Stimulated activated CD8-positive, alpha-beta memory T cell treated with anti-CD3 and anti-CD28 coated beads, Interleukin-7, amount 100 ng/mL, for 48 hours (primary cell): ENCODE measurements at places on chromosomes 2 and 18.

GRCh38 chr2:47838686-47839085, 55.7 kb downstream of the MSH6 start:
- DNase-seq: no peak

- DNase-seq: no peak
Observed at GRCh38 chr2:232519581-232520438, at the start of gene PRSS56. PRSS56 (plus strand) TSS chr2:232520388; CDS start chr2:232520599, 211 bp downstream.

DNA sequence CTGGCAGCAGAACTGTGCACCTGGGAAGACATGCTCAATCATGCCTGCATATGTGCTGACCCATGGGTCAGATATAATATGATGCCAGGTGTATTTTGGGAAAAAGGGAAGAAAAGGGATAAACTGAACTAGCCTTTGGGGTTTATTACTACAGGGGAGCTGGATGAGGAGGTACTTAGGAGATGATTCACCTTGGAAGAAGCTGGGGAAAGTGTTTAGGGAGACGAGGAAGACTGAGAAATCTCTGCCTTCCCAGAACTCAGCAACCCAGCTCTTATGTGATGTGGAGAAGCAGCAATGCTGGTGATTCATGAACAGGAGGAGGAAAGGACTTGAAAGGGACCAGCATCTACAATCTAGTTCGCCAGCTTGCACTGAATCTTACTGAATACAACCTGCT, 110.2 kb downstream of the BARD1 start:
- no peak for DNase-seq

DNA sequence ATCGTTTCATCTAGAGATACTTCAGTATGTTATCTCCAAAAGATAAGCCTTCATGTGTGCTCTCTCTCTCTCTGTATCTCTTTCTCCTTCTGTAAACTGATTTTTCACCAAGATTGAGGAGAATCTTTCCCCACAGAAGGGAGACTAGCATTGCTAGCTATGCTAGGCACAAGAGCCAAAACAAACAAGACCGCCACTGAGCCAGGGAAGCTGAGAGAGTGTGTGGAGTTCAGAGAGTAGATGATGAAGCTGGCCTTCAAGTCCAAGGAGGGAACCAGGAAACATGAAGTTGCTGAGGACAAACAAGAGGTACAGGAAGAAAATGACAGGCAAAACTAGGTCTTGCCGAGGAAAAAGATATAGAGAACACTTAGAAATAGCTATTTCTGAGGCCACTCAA, 23.4 kb downstream of the DAPL1 start:
- DNase-seq: no peak

DNA sequence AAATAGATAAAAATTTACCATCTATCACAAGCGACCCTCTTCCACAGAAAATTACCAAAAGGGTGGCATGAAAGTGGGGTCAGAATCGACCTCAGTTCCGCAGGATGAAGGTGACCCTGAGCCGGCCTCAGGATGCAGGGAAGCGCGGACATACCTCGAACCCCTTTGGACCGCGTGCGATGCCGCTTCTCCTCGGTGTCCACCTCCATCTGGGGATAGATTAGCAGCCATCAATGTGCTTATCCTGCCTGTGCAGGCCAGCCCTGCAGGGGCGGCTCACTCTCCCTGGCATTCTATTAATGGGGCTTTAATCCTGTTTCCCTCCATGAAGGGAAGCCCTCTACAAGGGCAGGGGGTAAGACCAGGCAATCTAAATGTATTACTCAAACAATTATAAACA, 235.3 kb upstream of the PXDN start:
- DNase-seq: no peak

- no peak for DNase-seq
Observed at GRCh38 chr2:141565597-141565996, 565.2 kb downstream of the LRP1B start.
